ENCODE measurements at places on chromosomes 4 and X.

- no peak for DNase-seq
Observed at GRCh38 chrX:53440101-53440500, 5.9 kb upstream of the HSD17B10 start.

- DNase-seq = no peak
Observed at GRCh38 chr4:184573701-184574100, 75.5 kb downstream of the CASP3 start.

DNA sequence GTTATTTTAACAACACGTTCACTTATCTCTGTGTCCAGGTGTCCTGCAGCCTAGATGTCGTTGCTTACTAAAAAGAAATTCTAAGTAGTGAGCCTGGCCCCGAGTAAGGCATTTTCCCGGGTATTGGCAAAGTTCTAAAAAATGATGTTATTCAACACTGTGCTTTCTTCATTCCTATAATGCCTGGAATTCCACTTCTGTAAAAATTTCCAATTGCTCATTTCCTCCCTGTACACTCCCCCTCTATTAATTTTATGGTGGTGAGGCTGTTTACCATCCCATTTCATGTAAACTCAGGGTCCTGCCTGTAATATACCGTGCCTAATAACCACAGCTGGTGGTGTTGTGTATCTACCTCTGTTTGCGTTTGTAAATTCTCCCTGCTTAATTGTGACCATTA, 14.2 kb downstream of the BST1 start:
- DNase-seq = no peak

DNA sequence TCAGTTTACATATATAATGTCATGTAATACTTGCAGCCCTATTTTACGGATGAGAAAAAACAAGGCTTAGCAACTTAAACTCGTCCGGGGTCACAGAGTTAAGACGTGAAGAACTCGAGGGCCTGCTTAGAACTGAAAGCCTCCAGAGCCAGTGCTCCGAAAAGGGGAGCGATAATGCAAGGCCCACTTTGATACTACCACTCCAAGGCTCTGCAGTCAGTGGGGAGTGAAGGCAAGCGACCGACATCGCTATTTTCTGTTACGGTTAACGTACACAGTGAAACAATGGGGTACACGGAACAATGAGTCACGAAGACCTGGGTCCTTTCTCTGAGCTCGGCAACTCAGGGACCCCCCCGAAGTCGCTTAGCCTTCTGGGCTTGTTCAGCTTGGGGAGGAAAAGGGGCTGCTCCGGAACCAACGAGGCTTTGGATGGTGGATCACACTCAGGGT, 965 bp downstream of the PPA2 start:
- DNase-seq = no peak

DNA sequence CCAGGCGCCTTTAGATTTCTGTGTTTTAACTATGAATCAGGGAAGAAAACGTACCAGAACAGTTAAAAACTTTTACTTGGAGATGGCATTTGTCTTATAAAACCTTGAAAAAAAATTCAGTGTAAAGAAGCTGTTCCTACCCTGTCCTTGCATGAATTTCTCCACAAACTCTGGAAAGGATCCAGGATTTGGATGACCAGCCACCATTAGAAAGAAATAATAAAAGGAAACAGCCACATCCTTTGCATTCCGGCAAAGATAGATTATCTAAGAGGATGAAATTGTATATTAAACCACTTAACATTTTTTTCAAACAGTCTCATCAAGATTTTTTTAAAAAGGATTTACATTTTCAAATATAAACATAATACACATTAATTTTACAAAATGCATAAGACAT, 10.6 kb downstream of the SULT1E1 start:
- no peak for DNase-seq

GRCh38 chr4:16770710-16771285, 127.6 kb downstream of the LDB2 start:
- no peak for DNase-seq

- DNase-seq = no peak
Observed at GRCh38 chrX:42459735-42460134, 318.2 kb downstream of the PPP1R2C start.

DNA sequence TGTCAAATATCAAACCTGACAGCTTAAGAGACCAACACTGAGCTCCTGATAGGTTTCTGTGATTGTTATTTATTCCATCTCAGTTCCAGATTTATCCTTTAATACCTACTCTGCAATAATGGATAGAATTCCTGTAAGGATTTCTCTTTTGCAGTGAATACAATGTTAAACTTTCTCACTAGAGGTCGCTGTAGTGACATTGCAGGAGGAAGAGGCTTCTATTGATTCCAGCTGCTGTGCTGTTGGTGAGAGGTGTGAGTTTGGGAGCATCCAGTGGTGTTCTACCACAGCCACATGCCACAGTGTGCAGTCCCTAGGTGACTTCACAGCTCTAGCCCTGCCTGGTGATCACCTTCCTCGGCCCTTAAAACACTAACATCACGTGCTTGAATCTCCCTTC, 34.6 kb upstream of the DCAF8L2 start:
- DNase-seq = no peak

- DNase-seq = no peak
Observed at GRCh38 chr4:76883147-76883546, 14.8 kb downstream of the SOWAHB start.

- DNase-seq = no peak
Observed at GRCh38 chrX:3378156-3378555, 31.7 kb upstream of the MXRA5 start.

GRCh38 chr4:154485127-154485773, 6.3 kb downstream of the DCHS2 start:
- DNase-seq = no peak

DNA sequence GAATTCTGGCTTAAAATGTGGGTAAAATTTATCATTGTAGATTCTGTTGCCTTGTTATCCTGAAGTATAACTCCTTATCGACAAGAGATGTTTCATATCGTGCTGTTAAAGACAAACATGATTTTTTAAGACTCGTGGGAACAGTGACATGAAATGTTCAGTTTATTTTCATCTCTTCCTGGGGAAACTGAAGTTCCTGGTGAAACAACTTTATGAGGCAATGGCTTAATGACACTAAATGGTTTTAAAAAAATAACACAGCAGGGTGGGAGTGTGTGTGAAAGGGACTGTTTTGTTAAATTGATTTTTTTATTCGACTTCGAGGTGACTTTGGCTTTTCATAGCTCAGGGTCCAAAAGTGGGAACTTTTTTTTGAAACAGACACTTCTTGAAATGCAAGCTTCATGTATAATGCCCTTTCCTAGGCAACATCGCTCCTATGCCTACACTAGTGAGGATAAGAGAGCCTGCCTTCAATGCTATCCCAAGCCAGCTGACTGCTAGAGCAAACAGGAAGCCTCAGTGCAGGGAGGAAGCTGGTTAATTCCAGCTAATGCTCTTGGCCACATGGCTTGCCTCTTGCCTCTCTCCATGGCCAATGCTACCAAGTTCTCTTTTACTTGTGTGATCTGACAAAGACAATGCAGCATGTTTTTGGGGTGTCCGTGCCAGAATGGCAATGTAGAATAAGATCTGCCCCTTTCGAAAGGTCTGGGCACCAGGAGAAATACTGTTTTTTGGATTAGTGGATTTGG, 80.9 kb upstream of the PLAC1 start:
- DNase-seq = no peak

DNA sequence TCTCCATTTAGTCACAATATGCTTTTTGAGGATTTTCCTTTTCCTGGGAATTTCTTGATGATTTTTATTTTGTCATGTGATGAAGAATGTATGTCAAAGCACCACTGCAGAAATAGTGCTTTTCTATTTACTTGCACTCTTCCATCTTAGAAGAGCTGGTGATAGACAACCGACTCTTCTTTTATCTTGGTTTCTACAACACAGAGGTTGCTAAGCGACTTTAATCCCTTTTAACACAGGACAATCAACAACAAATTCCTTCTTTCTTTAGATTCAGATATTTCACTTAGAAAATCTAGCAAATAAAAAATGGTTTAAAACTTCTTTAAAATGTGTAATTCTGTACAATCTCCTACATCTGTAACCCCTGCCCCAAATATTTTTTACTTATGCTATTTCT, 34.6 kb downstream of the TET2 start:
- no peak for DNase-seq

GRCh38 chrX:42176789-42177188, 253.4 kb upstream of the CASK start:
- no peak for DNase-seq

DNA sequence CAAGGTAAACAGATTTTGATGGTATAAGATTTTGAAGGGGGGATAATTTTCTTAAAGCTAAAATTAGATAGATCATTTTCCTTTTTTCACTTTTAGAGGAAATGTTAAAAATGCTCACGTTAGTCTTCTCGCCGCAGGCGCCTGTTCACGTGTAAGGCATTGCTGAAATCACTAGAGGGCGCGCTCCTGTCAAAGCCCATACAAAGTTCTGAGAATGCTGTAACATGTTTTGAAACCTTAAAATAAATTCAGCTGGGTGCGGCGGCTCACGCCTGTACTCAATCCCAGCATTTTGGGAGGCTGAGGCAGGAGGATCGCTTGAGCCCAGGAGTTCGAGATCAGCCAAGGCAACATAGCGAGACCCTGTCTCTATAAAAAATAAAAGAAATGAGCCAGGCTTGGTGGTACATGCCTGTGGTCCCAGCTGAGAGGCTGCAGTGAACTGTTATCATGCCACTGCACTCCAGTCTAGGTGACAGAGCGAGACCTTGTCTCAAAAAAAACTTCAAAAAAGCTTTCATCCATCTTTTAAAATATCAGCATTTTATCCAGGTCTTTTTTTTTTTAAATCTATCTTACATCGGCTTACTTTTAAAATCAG, 138.0 kb downstream of the RBMX2 start:
- peak; percentile 15 for DNase-seq

DNA sequence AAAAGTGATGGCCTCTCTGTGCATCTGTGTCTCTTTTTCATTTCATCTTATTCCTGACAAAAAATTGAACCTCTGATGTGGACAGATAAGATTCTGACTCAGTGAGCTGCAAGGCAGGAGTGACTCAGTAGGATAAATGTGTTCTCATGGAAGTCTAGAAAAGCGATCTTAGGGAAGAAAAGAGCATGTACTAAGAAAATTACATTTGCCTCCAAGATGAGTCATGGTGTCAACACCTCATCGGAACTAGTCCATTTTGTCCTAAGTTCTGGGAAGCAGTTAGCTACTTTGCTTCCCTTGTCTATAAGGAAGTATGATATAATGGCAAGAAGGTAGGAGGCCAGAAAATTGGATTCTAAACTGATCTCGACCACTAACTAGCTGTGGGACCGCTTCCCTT, 83.5 kb upstream of the AFF2 start:
- DNase-seq = no peak

GRCh38 chr4:39323821-39324220, 42.3 kb downstream of the RFC1 start:
- DNase-seq = no peak

DNA sequence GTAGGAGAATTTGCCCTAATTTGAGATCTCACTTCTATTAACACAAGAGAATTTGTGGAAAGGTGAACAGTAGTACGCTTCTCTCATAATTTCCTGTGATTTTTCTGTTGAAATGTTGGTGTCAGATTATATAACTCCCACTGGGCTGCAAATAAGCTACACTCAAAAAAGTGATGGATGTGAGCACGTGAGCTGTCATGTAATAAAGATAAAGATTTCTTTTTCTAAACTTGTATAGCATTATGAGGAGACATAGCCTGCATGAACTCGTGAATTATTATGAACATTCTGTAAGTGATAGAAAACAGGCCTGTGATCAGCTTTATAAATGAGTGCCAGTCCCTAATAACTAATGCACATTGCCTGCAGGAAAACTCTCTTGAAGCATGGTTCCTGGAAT, 356.6 kb upstream of the ACTRT1 start:
- DNase-seq = no peak
